Type B pancreatic cell (in vitro differentiated cells): ENCODE measurements at places on chromosomes 16 and 17.

GRCh38 chr16:67464565-67464964 lies 16.4 kb downstream of the ATP6V0D1 start:
- no peak for DNase-seq

DNA sequence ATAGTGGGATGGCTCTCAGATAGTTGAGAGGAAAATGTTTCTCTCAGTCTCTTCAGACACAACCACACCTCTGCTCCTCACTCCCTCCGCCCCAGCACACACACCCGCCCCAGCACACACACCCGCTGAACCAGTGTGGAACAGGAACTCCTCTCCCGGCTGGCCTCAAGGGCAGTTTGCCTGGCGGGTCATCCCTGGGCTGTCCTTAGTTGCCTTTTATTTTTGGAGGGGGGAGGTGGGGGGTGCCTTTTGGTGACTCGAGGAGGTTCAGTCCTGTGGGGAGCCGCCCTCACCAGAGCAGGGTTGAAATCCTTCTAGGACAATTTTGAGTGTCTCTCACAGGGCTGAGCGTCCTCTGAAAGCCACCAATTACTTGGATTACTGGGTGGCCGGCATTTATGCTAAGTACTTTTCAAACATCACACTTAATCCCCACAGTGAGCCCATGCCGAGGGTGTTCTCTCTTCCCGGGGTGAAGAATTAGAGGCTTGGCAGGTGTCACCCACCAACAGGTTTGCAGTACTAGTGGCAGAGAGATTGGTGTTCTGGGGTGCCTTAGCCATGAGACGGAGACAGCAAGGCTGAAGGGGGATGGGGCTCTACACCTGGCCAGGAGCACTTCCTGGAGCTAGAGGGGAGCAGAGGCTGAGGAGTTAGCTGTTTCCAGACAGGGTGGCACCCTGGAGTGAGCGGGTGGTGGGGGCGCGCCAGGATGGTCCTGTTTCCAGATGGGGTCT lies 2.8 kb downstream of the RASD1 start:
- DNase-seq = no peak

GRCh38 chr17:21183468-21183867 lies 30.5 kb downstream of the TMEM11 start:
- no peak for DNase-seq

GRCh38 chr16:56057151-56057550 lies 134.1 kb upstream of the GNAO1 start:
- DNase-seq = no peak

GRCh38 chr17:1714427-1714979 lies 4.3 kb upstream of the TLCD2 start:
- DNase-seq = peak; percentile 97

DNA sequence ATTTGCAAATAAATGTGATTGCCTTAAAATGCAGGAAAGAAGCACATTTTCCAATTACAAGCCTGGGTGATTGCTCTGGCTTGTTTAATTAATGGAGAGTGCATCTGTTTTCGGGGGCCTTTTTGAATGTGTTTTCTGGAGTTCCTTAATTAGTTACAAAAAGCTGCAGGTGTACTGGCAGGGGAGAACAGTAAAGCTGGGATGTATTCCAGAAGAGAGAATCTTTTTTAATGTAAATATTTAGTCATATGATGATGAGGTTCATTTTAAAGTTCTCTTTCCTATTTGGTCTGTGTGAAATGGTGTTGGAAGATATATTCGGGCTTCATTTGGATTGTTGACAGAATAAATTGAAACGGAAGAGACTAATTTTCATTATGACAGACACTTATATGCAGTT lies 70.9 kb upstream of the N4BP1 start:
- DNase-seq = no peak

GRCh38 chr17:43021741-43022512 lies at the start of gene VAT1:
Gene VAT1 (minus strand): TSS chr17:43022385. CDS start chr17:43022322, 63 bp downstream.
- DNase-seq = peak; percentile 80
